ENCODE measurements at places on chromosomes 11 and 22.

DNA sequence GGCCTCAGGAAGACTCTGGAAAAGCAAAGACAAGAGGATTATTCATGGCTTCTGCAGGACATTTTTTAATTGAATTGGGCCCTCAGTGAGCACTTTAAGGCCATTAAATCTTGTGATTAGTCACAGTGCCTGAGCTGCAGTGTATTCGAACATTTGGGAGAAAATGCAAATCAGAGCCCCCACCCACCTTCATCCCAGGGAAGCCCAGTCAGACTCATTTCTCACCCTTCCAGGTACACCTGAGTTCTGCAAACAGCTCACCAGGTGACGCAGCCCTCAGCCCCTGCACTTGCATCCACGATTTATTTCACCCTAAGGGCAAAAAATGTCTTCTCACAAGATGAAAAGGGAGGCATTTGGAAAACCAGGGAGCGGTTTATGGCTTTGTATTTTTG, 128.7 kb downstream of the MPPED1 start:
- no peak for DNase-seq

GRCh38 chr11:1892116-1892515, 421 bp upstream of the PRR33 start:
- DNase-seq = no peak

DNA sequence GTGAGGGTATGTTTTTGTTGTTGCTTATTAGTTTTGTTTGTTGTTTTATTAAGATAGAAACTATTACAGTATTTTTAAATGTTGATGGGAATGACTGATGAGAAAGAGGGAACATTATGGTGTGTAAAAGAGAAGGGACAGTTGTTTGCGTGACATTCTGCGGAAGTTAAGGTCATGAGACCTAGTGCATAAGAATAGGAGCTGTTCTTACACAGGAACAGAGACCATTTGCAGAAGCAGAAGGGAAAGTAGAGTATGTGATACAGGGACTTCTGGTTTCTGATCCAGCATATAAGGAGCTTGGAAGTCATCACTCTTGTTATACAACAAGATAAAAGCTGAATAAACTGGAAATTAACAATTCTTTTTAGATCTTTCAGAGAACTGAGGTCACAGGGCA, 299.2 kb upstream of the API5 start:
- no peak for DNase-seq

GRCh38 chr11:59403546-59403945, 22.7 kb downstream of the OR5A2 start:
- no peak for DNase-seq

DNA sequence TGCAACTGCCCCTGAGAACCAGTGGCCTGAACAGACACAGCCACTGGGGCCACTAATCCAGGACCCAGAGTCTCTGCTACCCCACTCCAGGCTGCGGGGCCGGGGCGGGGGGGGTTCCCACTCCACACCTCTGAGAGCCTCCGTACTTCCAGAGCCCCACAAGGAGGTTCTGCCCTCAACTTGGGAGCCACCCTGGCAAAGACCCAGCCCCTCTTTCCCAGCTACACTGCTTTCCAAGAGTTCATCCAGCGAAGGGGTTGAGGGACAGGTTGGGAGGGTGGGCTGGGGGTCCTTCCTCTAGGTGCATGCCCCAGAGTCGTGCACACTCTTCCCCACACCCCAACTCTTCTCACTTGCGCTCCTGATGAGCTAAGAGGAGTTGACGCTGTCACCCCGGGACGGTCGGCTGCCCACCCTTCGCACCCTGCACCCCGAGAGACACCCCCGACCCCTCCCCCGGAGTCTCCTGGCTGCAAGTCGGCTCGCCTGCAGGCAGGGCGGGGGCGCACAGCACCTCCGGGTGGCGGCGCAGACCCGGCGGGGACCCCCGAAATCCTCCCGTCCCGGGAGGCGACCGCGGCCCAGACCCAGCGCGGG, 531 bp downstream of the RAB3IL1 start:
- no peak for DNase-seq

DNA sequence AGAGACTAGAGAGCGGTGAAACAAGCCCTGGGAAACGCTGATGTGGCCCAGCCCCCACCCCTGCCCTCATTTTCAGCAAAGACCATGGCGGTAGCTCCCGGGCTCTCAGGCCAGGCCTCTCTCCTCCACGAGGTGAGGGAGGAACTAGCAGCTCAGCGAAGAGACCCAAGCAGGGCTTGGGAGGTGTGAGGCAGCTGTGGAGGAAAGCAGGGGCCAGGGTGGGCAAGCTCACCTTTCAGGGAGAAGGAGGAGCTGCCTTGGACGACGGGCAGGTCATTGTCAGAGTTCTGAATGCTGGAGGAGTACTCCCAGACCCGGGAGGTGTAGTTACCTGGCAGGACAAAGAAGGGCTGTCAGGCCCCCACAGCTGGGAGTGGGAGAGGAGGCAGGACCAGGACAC, 19.9 kb downstream of the TRIM29 start:
- no peak for DNase-seq
